ENCODE measurements at places on chromosomes 5 and 9.
A peak's percentile ranks its signal among the peaks of the same experiment; 100 is the strongest.

DNA sequence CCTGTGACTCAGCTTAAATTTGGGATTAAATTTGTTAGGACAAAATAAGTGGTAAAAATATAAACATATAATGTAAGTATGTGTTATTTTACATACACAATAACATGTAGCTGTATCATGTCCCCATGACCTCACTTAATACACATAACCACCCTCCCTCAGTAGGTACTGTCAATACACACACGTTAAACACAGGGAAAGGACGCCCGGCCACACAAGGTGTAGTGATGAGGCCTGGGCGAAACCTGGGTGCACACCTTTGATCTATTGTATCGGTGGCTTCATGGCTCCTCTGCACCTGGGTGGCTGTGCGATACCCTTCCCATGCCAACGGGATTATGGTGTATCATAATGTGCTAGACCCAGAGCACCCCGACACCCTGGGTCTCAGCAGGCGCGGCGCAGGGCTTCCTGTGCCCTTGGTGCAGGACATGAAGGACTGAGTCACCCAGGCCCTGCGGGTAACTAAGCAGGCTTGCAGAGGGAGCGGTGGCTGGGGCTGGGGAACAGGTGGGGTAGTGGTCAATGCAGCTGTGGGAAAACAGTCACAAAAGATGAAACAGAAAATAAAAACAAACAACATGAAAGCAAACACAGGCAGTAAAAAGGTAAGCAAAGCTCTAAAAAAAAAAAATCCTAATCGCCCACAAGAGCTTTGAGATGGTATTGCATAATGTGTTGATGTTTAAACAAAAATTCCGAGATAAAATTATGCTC is 127.5 kb upstream of the RETREG1 start:
- no peak for DNase-seq

- DNase-seq, result no peak
These were observed 79.4 kb downstream of the LURAP1L start for GRCh38 chr9:12854221-12854620.

GRCh38 chr9:133470988-133471387 is 7.9 kb downstream of the SLC2A6 start:
- DNase-seq, result no peak

DNA sequence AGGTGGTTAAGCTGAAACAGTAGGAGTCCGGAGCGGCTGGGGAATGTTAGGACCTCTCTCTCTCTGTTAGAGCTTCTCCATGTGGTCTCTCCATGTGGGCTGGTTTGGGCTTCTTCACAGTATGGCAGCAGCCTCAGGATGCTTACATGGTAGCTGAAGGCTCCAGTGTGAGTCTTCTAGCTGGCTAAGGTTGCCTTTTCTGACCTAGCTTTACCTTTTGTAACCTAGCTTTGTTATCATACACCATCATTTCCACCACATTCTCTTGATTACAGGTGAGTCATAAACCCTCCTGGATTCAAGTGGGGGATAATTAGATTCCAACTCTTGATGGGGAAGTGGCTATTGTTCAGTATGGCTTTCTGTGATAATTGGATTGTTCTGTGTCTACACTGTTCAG is 98.5 kb downstream of the MTREX start:
- DNase-seq, result no peak

- no peak for DNase-seq
These were observed 152.2 kb upstream of the IRX2 start for GRCh38 chr5:2903451-2904395.

- no peak for DNase-seq
These were observed 4.0 kb downstream of the MAT2B start for GRCh38 chr5:163509291-163509951.

- DNase-seq, result no peak
These were observed 31.5 kb downstream of the FAM163B start for GRCh38 chr9:133577737-133578112.

GRCh38 chr5:152309926-152310450 is 95.1 kb downstream of the NMUR2 start:
- no peak for DNase-seq

- peak; percentile 74 for DNase-seq
These were observed 128.6 kb downstream of the PJA2 start for GRCh38 chr5:109281136-109281690.

DNA sequence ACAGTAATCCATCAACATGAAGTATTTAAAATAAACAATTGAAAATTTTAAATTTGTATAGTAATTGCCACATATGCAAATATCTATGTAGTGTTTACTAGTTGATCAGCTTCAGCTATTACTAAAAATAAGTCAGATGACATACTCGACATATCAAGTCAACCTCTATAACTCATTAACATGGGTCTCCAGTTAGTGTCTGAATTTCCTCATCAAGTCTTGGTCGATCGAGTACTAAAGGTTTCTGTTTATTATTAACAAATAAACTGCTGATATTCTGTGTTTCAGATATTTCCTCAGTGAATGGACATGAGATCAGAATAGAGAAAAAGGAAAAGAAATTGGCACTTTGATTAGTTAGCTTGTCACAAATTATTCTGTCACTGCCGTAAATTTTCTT is 266.5 kb upstream of the ITGA1 start:
- no peak for DNase-seq

DNA sequence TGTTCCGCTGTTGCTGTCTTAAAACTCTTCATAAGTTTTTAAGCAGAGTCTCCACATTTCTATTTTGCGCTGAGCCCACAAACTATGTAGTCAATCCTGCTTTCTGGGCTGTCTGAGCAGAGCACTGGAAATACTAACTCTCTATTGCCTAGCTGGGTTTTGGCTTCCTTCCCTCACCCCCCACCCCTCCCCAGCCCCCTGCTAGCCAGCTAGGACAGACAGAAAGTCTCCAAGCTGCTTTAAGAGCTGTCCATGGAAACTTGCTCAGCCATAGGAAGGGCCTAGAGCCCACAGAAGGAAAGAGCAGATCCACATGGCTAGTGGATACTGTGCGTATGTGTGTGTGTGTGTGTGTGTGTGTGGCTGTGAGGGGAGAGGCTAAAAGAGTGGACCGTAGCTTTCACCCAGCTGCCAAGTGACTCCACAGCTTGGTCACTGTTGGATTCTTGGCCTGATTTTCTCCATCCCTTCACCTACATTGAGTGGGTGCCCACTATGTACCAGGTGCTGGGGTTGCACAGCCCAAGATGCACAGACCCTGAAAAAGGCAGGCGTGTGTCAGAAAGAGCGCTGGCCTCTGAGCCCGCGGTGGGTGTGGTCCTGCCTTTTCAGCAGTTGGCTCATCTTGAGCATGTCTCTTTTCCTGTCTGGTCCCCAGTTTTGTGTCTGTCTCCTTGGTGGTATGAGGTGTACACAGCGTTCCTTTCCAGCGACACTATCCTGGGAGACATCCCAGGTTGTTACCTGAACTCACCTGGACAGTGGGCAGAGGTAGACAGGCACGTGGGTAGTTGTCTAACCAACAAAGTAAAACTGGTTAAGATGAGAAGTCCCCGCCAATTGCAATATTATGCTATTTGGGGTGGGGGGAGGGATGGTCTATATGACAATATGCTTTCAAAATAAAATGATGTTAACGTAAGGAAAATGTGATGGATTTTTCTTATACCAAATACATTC is 5.4 kb upstream of the NKX2-5 start:
- no peak for DNase-seq

GRCh38 chr5:163172540-163173338 is 264.7 kb upstream of the CCNG1 start:
- no peak for DNase-seq

GRCh38 chr9:129336601-129337331 is 158.7 kb upstream of the IER5L start:
- no peak for DNase-seq

DNA sequence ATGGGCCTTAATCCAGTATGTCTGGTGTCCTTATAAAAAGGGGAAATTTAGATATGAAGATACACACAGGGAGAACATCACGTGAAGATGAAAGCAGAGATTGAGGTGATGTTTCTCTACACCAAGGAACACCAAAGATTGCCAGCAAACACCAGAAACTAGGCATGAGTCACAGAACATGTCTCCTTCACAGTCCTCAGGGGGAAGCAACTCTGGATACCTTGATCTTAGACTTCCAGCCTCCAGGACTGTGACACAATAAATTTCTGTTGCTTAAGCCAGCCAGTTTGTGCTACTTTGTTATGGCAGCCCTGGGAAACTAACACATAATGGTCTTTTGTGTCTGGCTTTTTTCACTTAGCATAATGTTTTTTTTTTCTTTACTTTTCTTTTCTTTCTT is 41.2 kb upstream of the STRBP start:
- DNase-seq, result no peak

DNA sequence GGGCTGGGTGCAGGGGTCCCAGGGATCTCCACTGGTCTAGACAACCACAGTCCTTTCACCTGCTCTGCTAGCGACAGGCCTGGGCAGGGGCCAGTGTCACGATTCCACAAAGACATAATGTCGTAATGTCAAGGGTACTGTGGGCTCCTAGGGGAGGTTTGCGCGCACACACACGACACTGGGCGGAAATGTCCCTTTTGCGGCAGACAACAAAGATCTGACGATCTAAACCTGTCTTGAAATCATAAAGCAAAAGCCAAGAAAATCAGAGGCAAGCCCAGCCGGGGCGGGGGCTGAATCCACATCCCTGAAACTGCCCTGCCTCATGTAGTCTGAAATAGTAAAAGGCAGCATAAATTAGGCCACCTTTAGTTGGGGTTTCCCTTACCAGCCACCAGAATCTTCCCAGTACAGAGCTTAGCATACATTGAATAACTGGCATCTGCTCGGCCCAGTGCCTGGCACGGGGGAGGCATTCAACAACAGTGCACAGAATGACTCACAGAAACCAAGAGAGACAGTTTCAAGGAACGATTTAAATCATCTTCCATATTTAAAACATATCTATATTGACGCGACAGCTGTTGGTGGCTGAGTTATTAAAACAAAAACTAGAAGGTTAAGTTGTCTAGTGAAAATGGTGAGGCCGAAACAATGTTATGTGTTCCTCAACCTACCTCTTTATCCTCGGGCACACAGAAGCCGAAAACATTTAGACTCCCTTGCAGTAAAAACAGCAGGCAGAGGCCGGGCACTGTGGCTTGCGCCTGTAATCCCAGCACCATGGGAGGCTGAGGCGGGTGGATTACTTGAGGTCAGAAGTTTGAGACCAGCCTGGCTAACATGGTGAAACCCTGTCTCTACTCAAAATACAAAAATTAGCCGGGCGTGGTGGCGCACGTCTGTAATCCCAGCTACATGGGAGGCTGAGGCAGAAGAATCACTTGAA is 151.0 kb downstream of the MYO10 start:
- DNase-seq, result no peak

DNA sequence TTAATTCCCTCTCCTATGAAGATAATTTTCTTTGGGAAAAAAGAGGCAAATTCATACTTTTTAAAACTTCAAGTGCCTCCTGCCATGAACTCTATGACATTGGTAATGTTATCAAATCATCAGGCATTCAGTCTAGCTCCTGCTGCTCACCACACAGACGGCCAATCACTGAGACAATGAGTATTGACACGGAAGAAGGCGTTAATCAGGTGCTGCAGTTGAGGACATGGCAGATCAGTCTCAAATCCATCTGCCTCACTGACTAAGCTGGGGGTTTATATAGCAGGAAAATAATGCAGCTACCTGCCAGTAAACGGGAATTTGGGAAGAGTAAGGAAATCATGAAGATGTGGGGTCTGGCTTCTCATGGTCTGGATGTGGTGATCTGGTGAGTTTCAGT is 1087.7 kb downstream of the CDH9 start:
- DNase-seq, result no peak

GRCh38 chr9:3080951-3081350 is 237.1 kb upstream of the PUM3 start:
- no peak for DNase-seq

DNA sequence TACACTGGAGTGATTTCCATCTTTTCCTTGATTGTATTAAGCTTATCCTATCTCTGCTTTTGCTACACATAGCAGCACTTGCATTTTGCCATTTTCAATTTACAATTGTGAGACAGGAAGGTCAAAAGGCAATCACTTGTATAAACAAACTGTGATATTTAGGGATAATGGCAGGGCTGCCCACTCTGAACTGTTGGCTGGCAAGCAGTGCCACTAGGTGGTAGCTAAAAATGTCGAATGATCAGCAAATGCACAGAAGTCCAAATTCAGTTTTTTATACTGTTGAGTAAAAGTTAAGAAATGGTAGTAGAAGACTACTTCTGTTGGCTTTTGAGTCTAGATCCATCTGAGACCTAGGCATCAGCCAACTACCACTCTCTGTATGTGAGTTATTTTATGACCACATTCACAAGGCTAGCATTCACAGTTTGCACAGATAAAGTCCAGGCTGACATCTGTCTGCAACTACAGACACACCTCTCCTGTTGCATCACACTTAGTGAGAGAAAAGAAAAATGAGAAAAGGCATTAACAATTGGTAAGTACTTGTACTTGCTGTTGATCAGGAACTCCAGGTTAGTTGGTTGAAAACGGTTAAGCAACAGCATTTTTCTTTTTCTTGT is 108.8 kb upstream of the ASTN2 start:
- no peak for DNase-seq

GRCh38 chr5:160629003-160629402 is 207.3 kb downstream of the PTTG1 start:
- peak; percentile 84 for DNase-seq

- DNase-seq, result no peak
These were observed 6.8 kb upstream of the FEM1C start for GRCh38 chr5:115551415-115551814.

DNA sequence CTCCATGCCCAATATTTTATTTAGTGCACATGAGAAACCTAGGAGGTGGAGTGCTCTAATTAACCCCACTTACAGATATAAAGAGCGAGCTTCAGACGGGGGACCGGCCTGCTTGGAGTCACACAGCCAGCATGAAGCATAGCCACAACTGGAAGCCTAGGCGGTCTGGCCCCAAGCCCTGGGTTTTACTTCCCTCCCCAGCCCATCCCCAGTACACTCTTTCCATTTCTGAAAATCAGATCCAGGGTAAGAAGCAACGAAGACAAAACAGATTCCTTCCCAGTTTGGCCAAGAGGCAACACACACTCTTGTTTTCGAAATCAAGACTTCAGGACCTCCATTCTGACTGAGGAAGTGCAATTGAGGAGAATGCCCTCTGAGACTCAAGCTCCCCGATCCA is 27.1 kb downstream of the KCNMB1 start:
- no peak for DNase-seq

GRCh38 chr5:133715216-133715615 is 102.9 kb upstream of the FSTL4 start:
- DNase-seq, result no peak

GRCh38 chr9:22512495-22512894 is 65.9 kb downstream of the DMRTA1 start:
- DNase-seq, result no peak

GRCh38 chr9:133227242-133227860 is 18.3 kb upstream of the OBP2B start:
- no peak for DNase-seq

DNA sequence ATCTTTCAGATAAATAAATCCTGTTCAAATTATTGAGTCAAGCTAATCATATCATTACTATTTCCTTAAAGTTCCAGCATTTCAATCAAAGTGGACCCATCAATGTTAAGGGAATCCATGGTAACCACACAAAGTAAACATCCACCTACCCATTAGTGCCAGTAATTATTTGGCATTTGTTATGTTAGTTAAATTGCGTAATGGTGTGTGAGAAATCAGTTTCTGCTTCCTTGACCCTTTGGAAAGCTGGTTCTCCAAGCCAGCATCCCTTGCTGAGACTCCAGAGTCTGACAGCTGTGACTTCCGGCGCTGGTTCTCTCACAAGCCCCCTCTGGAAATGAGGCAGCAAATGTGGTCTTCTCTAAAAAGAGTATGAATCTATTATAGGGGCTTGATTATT is 308.6 kb upstream of the EFNA5 start:
- no peak for DNase-seq

- no peak for DNase-seq
These were observed 45.1 kb upstream of the SUB1 start for GRCh38 chr5:32539981-32540845.

Measured in NCI-H187 treated with DMSO at 0.1 percent for 48 hours (cell line).